ENCODE measurements at places on chromosomes 1 and 21.

GRCh38 chr1:820962-821361, 102.8 kb upstream of the SAMD11 start:
- no peak for DNase-seq

- no peak for DNase-seq
These were observed 73.8 kb upstream of the DUSP10 start for GRCh38 chr1:221815660-221816059.

DNA sequence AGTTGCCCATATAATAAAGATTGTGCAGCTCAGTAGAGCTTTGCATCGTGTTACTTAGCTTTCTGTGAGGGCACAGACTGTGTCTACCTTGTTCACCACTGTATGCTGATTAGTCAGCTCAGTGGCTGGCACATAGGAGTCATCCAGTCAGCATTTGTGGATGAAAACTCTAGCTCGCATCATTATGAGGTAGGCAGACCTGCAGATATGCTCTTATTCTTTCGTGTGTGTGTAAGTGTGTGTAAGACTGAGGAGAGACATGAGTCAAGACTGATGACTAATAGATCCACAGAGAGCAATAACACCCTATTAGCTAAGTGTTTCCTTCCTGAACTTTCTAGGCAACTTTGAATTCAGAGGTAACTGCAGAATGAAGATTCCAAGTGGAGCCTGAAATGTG, 17.1 kb downstream of the TTF2 start:
- DNase-seq = no peak

DNA sequence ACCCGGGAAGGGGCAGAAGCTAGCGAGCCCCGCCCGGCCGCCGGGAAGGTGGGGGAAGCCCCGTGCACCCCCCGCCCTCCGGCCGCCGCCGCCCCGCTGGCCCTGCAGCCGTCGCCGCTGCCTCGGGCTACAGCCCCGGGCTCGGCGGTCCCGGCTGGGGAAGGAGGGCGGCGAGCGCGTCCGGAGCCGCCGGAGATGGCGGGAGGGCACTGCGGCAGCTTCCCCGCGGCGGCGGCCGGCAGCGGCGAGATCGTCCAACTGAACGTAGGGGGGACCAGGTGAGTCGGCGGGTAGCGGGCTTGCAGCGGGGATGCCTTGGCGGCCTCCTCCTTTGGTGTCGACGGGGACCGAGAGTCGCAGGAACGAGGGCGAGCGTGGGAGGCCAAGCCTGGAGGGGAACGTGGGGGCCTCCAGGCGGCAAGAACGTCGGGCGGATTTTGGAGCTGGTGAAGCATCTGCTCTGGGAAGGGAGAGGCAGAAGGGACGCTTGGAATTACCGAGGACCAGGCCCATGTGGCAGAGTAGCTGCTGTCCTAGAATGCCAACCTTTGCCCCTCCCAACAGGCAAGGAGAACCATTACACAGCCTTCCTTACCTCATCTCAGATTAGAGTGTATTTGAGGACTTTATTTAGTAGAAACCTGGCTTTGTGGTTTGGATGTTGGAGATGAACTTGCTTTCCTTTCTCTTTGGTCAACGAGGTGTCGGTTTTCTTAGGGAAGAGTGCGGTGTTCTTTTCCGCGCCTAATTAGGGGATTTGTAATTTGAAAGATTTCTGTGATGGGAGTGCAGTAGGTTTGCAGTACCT, 591 bp downstream of the KCTD3 start:
- peak; percentile 65 for DNase-seq

GRCh38 chr1:54836594-54836993, 35.5 kb upstream of the TTC22 start:
- no peak for DNase-seq

DNA sequence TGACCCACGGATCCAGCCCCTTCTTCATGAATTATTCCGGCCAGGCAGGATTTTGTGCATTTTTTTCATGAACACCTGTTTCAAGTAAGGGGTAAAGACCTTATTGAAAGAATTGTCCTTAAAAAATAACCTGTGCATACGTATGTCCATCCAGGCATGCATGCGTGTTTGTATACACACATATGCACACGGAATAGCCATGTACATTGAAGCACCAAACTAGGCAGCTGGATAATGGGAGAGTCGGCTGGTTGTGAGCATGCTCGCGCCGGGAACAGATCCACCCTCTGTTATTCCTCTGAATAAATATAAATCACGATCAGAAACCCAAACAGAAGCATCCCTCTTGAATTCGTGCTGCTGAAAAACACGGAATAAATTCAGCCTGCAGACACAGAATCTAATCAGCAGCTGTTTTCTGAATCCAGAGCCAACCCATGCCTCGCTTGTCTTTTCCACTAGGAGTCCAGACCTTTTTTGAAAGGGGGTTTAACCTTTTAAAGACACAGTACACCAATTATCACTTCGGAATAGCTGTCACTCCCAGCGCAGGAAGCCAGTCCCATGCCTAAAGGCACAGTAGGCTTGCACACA, at the start of gene HIVEP3:
Gene HIVEP3, minus strand, starts transcription at position 473 of the 594 bp plus-strand sequence.
- DNase-seq = no peak

DNA sequence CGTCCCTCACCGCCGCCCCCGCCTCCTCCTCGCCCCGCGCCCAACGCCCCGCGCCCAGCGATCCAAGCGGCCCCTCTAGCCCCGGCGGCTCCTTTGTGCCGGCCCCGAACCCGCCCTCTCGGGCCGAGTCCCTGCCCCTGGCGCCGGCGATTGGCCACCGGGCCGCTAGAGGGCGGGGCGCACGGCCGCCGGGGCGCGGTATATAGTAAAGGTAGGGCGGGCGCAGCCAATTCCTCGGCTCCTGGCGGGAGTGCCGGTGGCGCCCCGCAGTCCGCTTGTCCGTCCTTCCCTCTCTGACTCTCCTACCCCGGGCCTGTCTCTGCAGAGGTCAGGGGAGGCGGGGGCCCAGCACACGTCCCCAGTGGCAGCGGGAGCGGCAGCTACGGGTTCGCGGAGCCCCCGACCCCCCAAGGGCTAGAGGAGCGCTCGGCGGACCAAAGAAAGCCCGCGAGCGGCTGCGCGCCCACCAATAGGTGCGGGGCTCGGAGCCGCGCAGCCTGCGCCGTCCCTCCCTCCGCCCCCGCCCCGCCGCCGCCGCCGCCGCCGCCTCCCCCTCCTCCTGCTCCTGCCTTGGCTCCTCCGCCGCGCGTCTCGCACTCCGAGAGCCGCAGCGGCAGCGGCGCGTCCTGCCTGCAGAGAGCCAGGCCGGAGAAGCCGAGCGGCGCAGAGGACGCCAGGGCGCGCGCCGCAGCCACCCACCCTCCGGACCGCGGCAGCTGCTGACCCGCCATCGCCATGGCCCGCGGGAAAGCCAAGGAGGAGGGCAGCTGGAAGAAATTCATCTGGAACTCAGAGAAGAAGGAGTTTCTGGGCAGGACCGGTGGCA, at the start of gene ATP1B1:
Gene ATP1B1, plus strand, starts transcription at position 596 of the 826 bp plus-strand sequence. Its CDS starts 140 bp downstream, at position 736.
- peak; percentile 87 for DNase-seq
